Spinal cord (tissue), 10 donors: ENCODE measurements at places on chromosomes 2 and 18. TPM values are rescaled to one million over a fixed set of nuclear protein-coding genes. Genes with fewer than 3 reads are reported as not detected.

GPR39 gene
- 0.72 TPM for total RNA-seq

DNA sequence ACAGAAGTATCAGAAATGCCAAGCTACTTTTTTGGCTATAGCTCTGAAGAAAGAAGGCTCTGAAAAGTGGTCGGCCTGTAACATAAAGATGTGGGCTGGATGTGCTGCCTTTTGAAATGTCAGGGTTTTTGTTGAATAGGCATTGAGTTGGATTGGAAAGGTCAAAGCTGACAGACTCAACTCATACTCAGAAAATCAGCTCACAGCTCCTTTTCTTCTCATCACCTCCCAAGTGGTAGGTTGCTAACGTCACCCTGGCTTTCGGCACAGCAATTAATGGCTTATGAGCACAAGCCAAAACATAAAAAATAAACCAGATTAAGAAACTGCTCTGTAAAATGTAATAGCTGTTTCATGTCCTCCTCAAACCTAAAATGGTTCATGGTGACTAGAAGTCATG, 68.3 kb downstream of the KCNF1 start:
- H3K27ac ChIP-seq, result no peak overlapping the region
- no peaks in the 10 kb centered on the region for H3K36me3 ChIP-seq
- DNase-seq, result no peak

GPAT2 gene
- 0.79 TPM for total RNA-seq

KRTCAP3 gene
- not detected for total RNA-seq

GRCh38 chr2:150391779-150392178, 95.7 kb downstream of the RND3 start:
- H3K36me3 ChIP-seq, result no peaks in the 10 kb centered on the region
- no peak overlapping the region for H3K27ac ChIP-seq
- no peak overlapping the region for H3K4me3 ChIP-seq
- no peaks in the 10 kb centered on the region for H3K4me1 ChIP-seq
- no peak for DNase-seq

GRCh38 chr2:75607988-75608683, 38.4 kb upstream of the MRPL19 start:
- DNase-seq, result no peak
- no peak overlapping the region for H3K4me3 ChIP-seq
- no peaks in the 10 kb centered on the region for H3K27me3 ChIP-seq
- H3K4me1 ChIP-seq, result peaks cover 22% of the 10 kb centered on the region

DNA sequence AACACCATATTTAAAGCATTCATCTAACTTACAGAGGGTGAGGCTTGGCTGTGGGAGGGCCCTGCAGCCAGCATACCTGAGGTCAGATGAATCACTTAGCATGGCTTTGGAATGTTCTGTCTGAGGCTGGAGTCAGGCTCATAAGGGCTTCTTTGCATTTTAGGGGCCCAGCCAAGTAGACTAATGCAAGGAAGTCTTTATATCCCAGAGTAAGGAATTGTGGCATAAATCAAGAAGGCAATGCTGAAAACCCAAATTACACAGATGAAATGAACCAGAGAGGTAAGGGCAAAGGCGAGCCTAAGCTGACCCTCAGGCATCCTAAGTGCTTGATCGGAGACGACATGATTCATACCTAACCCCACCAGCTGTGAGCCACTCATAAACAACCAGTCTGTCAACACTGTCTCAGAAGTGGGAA, 383.6 kb downstream of the DCC start:
- no peak for DNase-seq
- no peaks in the 10 kb centered on the region for H3K4me1 ChIP-seq
- H3K27ac ChIP-seq, result no peak overlapping the region
- no peak overlapping the region for H3K4me3 ChIP-seq
- H3K27me3 ChIP-seq, result no peaks in the 10 kb centered on the region

- H3K27ac ChIP-seq, result no peak overlapping the region
- H3K4me1 ChIP-seq, result no peaks in the 10 kb centered on the region
- DNase-seq, result no peak
These were observed 35.6 kb downstream of the IFIH1 start for GRCh38 chr2:162282765-162283425.

COPS9 gene
- 90.3 TPM for total RNA-seq
